ENCODE measurements at places on chromosomes 5 and 9.

DNA sequence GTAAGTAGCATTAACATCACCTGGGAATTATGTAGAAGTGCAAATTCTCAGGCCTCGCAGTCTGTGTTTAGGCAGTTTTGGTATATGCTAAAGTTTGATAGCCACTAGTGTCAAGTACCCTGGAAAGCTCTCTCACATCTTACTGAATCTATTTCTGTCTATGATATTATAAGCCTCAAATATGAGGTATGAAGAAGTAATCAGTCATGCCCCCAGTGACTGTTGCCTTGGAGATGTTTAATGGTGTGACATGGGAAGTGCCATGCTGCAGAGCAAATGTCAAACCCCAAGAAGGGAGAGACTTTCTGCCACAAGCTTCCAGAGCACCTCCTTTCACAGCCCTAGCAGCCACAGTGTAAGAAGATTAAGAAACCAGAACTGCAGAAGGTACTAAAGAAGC, 9.8 kb upstream of the PDE8B start:
- DNase-seq, result no peak

- no peak for DNase-seq
Measured at GRCh38 chr9:17682684-17683083, 103.8 kb downstream of the SH3GL2 start.

- no peak for DNase-seq
Measured at GRCh38 chr9:110115826-110116542, 92.0 kb downstream of the C9orf152 start.

GRCh38 chr5:131392466-131393095, 128.7 kb downstream of the CDC42SE2 start:
- DNase-seq, result no peak

DNA sequence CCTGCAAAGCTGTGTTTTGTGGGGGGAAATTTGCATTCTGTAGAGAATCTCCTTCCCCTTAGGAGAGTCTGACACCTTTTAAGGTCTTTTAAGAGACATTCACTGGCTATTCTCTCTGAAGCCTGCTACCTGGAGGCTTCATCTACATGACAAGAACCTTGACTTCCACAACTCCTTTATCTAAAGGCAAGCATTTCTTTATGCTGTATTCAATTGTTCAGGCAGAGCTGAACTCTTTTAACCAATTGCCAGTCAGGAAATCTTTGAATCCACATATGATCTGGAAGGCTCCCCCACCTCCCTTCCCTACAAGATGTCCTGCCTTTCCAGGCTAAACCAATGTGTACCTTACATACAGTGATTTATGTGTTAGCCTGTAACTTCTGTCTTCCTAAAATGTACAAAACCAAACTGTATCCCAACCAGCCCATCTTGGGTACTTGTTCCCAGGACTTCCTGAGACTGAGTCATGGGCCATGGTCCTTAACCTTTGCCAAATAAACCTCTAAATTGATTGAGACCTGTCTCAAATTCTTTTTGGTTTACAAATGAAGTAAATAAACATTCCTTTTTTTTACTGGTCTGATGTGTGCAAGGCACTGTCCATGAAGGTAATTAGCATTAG, 9.9 kb downstream of the C9orf85 start:
- DNase-seq, result no peak

DNA sequence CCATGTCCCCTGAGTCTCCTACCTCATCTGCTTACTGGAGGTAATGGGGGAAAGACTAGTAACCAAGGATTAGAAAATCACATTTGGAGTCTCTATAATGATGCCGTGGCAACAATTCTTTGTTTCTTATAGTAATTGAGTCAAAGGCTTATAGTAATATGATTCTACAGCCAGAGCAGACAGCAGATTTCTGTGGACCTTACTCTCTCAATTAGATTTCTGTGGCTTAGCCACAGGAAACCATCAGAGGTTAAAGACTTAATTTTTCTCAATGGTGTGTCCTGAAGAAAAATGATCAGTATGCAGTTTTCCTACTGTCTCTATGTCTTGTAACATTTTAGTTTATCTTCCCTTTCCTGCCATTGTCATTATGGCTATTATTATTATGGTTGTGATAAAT, 59.3 kb upstream of the CD180 start:
- DNase-seq, result no peak

DNA sequence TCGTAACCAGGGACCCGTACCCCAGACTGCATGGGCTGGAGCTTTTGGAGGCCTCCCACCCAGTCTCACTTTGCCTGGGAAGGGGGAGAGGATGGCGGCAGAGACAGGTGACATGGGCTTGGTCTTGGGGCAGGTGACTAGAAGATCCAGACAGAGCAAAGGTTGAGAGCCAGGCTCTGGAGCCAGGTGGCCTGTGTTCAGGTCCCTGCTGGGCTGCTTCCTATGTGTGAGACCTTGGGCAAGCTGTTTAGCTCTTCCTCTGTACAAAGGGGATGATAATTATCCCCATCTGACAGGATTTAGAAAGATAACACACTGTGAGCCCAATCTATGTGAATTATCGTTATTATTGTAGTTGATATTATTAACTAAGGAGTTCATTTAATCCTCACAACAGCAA, 16.1 kb upstream of the NDST1 start:
- DNase-seq, result no peak
